GM23338 (cell line): ENCODE measurements at places on chromosomes 3 and 15. TPM values are rescaled to one million over a fixed set of nuclear protein-coding genes. Genes with fewer than 3 reads are reported as not detected.

DNA sequence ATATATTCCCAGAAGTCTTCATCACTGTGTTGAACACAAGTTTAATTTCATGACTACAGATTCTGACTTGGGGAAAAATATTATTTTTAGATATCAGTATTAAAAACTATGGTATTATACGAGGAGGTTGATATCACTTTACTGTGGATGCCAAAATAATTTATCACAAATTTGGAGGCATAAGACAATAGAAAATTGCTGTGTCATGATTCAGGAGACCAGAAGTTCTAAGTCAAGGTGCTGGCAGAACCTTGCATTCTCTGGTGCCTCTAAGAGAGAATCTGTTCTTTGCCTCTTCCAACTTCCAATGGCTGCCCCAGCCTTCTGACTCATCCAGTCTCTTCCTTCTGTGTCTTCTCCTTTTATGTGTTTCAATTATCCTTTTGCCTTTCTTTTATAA, 325.0 kb upstream of the CNTN4 start:
- H3K36me3 ChIP-seq, result no peaks in the 10 kb centered on the region
- no peak for DNase-seq
- H3K4me3 ChIP-seq, result no peak overlapping the region
- H3K27ac ChIP-seq, result no peak overlapping the region
- no peaks in the 10 kb centered on the region for H3K27me3 ChIP-seq

DNA sequence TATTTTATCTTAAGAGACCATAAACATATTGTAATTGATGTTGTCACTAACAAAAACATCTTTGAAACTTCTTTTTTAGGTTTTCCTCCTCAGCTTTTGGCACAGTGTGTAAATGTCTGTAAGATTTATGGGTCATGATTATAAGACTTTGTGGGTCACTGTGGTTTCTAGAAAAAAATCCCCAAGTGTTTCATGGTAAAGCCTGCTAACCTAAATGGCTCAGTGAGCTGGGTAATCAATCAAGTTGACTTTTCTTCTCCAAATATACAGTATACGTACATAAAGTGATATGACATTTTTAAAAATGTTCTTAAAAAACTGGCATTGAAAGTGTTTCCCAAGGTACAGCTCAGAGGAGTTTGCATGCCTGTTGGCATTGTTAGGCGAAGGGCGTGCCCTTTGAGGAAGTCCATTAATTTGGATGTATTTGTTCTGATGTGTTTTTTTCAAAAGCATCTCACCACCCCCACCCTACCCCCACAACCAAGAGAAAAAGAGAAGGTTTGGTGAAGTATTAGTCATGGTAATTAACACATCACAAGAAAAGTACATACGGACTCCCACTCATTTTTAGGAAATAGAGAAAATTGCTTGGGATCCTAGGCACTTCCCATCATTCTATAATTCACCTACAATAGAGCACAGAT, 385.4 kb upstream of the LRRC3B start:
- no peaks in the 10 kb centered on the region for H3K4me1 ChIP-seq
- H3K36me3 ChIP-seq, result no peaks in the 10 kb centered on the region
- H3K27ac ChIP-seq, result no peak overlapping the region
- no peaks in the 10 kb centered on the region for H3K27me3 ChIP-seq
- no peak overlapping the region for H3K4me3 ChIP-seq

- DNase-seq, result no peak
- H3K27ac ChIP-seq, result no peak overlapping the region
- no peaks in the 10 kb centered on the region for H3K27me3 ChIP-seq
These were observed 368.7 kb downstream of the IL5RA start for GRCh38 chr3:2741516-2741915.

- peak; percentile 22 for DNase-seq
- no peak overlapping the region for H3K4me3 ChIP-seq
- H3K27ac ChIP-seq, result no peak overlapping the region
- no peaks in the 10 kb centered on the region for H3K4me1 ChIP-seq
- H3K36me3 ChIP-seq, result no peaks in the 10 kb centered on the region
These were observed 84.2 kb upstream of the ZNF280D start for GRCh38 chr15:56817321-56818080.

DNA sequence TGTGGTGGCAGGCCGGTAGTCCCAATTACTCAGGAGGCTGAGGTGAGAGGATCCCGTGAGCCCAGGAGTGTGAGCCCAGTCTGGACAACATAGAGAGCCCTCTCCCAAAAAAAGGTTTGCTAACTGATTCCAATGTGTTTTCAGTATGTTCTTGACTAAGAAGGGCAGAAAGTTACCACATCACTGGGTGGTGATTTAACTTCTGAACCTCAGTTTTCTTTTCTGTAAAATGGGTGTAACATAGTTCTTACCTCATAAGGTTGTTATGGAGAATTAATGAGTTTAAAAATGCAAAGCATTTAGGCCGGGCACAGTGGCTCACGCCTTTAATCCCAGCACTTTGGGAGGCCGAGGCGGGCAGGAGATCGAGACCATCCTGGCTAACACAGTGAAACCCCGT, 28.5 kb upstream of the RAF1 start:
- no peaks in the 10 kb centered on the region for H3K36me3 ChIP-seq
- no peak for DNase-seq
- H3K4me3 ChIP-seq, result no peak overlapping the region

DNA sequence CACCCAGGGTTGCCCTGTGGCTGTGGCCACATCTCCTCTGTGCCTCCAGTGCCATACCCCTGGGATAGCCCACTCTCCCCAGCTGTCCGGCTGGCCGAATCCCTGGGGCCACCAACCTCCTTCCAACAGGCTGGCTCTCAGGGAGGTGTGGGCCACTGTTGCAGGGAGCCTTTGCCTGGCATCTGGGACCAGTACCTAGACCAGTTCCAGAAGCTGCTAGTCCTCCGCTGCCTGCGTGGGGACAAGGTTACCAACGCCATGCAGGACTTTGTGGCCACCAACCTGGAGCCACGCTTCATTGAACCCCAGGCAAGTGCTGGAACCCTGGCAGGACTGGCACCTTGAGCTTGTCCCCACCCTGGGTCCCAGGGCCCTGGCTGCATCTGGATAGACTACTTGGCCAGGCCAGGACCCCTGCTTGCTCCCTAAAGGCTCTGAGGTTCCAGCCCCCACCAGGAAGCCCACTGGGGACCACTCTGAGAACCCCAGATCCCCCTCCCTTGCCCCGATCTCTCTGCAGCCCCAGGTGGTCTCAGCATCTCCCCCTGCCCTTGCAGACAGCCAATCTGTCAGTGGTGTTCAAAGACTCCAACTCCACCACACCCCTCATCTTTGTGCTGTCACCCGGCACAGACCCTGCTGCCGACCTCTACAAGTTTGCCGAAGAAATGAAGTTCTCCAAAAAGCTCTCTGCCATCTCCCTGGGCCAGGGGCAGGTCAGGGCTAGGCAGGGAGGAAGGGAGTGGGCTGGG, 50.0 kb downstream of the SEMA3G start:
- H3K4me3 ChIP-seq, result no peak overlapping the region
- no peaks in the 10 kb centered on the region for H3K4me1 ChIP-seq
- no peak overlapping the region for H3K27ac ChIP-seq

DNA sequence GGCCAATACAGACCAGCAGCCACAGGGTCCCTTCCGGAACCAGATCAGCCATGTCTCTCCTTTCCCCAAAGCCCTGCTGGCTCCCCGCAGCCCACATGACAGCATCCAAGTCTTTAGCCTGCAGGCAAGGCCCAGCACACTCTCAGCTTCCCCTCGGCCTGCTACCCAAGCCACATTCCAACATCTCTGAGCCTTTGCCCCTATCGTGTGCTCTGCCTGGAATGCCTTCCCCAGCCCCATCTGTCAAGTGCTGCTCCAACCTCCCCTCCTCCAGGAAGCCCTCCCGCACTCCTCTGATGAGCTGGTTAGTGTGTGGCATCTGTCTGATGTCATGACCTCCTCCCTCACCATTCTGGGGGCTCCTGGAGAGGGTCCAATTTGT, 8.5 kb downstream of the PLXND1 start:
- H3K4me1 ChIP-seq, result peaks cover 59% of the 10 kb centered on the region
- H3K27me3 ChIP-seq, result no peaks in the 10 kb centered on the region
- peak; percentile 70 for DNase-seq
- H3K4me3 ChIP-seq, result no peak overlapping the region
- H3K27ac ChIP-seq, result no peak overlapping the region

DNA sequence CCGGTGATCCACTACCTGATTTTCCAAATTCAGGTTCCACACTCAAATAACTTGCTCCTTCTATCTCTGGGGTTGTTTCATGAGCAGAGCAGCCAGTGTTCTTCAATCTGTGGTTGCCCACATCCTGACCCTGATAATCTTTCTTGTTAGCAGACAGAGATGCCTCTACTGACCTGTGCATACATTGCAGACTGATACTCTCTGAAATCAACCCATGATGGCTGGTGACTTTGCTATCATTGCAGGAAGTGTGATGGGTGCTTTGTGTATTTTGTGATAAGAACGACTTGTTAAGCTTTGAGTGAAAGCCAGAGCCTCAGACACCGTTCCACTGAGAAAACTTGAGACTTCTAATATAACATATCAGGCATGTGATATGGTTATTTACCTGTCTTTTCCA, 39.9 kb downstream of the GATM start:
- no peak overlapping the region for H3K4me3 ChIP-seq
- H3K36me3 ChIP-seq, result no peaks in the 10 kb centered on the region
- no peak for DNase-seq
- H3K27ac ChIP-seq, result no peak overlapping the region
- H3K4me1 ChIP-seq, result no peaks in the 10 kb centered on the region

DNA sequence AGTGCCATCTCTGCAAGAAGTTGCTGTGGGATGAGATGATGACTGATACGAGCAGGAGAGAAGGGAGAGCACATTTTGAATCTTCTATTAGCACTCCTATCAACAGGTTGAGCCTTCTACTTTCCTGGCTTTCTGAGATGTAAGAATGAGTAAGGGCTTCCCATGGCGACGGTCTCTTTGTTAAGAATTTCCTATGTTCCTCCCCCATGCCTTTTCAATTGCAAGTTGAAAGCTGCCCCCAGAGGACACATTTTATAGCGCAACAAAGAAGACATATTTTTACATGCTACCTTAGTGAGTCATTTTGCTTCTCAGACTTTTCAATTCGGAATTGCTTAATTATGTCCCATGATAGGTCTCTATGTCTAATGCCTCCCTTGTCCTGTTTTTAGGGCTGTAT, 71.3 kb upstream of the LRTM1 start:
- no peak overlapping the region for H3K4me3 ChIP-seq
- no peaks in the 10 kb centered on the region for H3K36me3 ChIP-seq
- no peak overlapping the region for H3K27ac ChIP-seq
- no peaks in the 10 kb centered on the region for H3K27me3 ChIP-seq
- H3K4me1 ChIP-seq, result peaks cover 12% of the 10 kb centered on the region
- peak; percentile 92 for DNase-seq

GRCh38 chr3:126026277-126026751, 57.3 kb downstream of the ROPN1B start:
- H3K4me1 ChIP-seq, result peaks cover 14% of the 10 kb centered on the region
- no peak overlapping the region for H3K4me3 ChIP-seq
- DNase-seq, result no peak
- peaks cover 9% of the 10 kb centered on the region for H3K36me3 ChIP-seq

DNA sequence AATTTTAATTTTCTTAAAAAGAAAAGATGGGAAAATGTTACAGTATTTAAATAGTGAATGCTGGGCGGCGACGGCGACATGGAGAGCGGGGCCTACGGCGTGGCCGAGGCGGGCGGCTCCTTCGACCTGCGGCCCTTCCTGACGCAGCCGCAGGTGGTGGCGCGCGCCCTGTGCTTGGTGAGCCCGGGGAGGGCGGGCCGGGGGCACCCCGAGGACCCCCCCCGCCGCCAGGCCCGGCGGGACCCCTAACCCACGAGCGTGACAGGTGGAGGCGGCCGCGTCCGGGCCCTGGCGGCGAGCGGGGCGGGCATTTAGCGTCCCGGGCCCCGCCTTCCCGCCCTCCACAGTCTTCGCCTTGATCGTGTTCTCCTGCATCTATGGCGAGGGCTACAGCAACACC, 38.4 kb upstream of the GOLGA8J start:
- no peak overlapping the region for H3K4me3 ChIP-seq
- H3K27ac ChIP-seq, result no peak overlapping the region
- no peaks in the 10 kb centered on the region for H3K27me3 ChIP-seq
- no peaks in the 10 kb centered on the region for H3K36me3 ChIP-seq
- H3K4me1 ChIP-seq, result no peaks in the 10 kb centered on the region
- no peak for DNase-seq

DNA sequence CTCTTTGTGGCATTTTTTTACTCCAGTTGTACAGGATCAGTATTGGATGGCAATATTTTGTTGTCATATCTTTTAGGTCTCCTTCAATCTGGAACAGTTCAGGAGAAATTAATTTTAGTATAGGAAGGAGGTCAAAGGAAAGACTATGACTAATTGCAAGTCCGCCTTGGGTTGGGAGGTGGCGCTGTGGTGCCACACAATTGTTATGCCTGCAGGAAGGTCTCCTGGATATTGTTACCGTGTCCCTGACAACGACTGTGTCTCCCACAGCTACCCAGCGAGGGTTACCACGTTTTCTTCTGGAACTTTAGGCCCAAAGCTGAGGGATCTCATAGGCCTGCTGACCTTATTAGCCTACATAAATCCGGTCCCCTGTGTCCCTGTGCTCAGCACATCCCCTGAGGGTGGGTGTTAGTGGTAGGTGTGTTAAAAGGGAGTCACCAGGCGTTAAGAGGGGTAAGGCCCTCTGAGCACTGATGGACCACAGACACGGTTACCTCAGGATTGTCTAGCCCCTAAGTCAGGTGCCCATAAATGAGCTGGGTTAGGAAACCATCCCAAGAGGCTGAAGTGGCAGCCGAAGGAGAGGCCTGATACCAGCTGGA, 31.5 kb downstream of the KCNAB1 start:
- DNase-seq, result peak; percentile 90
- no peak overlapping the region for H3K27ac ChIP-seq
- H3K4me1 ChIP-seq, result no peaks in the 10 kb centered on the region
- H3K4me3 ChIP-seq, result no peak overlapping the region
- 0 out of 2 replicates have a peak, but pooled peaks cover 4% of the 10 kb centered on the region for H3K36me3 ChIP-seq
- no peaks in the 10 kb centered on the region for H3K27me3 ChIP-seq

- H3K36me3 ChIP-seq, result 0 out of 2 replicates have a peak, but pooled peaks cover 3% of the 10 kb centered on the region
- peaks cover 58% of the 10 kb centered on the region for H3K27me3 ChIP-seq
- peak overlapping the region; percentile 82 for H3K27ac ChIP-seq
These were observed 566 bp downstream of the ETV5 start for GRCh38 chr3:186108106-186108940.

- H3K4me3 ChIP-seq, result no peak overlapping the region
- peaks cover under 1% of the 10 kb centered on the region; the same call in 1 of the 2 replicates for H3K36me3 ChIP-seq
- no peaks in the 10 kb centered on the region for H3K27me3 ChIP-seq
- DNase-seq, result no peak
- no peaks in the 10 kb centered on the region for H3K4me1 ChIP-seq
These were observed 110.4 kb downstream of the OTOL1 start for GRCh38 chr3:161607056-161607455.

DNA sequence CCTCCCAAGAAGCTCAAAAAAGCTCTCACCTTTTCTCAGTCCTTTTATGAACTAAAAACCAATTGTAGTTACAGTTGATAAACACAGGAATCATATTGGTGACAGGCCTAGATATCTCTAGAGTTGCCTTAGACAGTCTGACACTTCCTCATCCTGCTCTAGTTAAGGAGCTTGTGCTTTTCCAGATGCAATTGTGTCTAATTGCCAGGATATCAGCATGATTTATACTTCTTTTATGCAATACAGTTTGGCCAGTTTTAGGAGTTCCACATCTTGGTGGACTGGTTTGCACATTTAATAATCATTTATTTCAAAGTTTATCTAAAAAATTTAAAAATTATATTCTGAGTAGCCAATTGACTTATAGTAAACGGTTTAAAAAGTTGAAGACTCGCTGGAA, 95.7 kb downstream of the DUT start:
- no peak for DNase-seq
- H3K4me3 ChIP-seq, result no peak overlapping the region
- peaks cover 4% of the 10 kb centered on the region; the same call in 1 of the 2 replicates for H3K4me1 ChIP-seq
- H3K27ac ChIP-seq, result no peak overlapping the region
- H3K27me3 ChIP-seq, result no peaks in the 10 kb centered on the region

Gene CCR2
- total RNA-seq, result not detected in 2 replicates

Gene PLCH1
- 24.4 and 25.3 TPM in 2 replicates for total RNA-seq

Gene SACM1L
- 97.2 and 97.8 TPM in 2 replicates for total RNA-seq

Gene SYNPR
- total RNA-seq, result 0.38 and 2.6 TPM in 2 replicates

Gene TTLL13
- total RNA-seq, result not detected in 2 replicates

Gene PAK6
- total RNA-seq, result 6.6 and 20.0 TPM in 2 replicates
